Left cardiac atrium (tissue), 4 donors: ENCODE measurements at places on chromosomes 6 and 20. TPM values are rescaled to one million over a fixed set of nuclear protein-coding genes. Genes with fewer than 3 reads are reported as not detected.

GRCh38 chr6:85913001-85913400 lies 270.3 kb upstream of the SYNCRIP start:
- no peak for DNase-seq

- DNase-seq: no peak
Measured at GRCh38 chr6:44679438-44680201, 292.1 kb downstream of the CDC5L start.

DNA sequence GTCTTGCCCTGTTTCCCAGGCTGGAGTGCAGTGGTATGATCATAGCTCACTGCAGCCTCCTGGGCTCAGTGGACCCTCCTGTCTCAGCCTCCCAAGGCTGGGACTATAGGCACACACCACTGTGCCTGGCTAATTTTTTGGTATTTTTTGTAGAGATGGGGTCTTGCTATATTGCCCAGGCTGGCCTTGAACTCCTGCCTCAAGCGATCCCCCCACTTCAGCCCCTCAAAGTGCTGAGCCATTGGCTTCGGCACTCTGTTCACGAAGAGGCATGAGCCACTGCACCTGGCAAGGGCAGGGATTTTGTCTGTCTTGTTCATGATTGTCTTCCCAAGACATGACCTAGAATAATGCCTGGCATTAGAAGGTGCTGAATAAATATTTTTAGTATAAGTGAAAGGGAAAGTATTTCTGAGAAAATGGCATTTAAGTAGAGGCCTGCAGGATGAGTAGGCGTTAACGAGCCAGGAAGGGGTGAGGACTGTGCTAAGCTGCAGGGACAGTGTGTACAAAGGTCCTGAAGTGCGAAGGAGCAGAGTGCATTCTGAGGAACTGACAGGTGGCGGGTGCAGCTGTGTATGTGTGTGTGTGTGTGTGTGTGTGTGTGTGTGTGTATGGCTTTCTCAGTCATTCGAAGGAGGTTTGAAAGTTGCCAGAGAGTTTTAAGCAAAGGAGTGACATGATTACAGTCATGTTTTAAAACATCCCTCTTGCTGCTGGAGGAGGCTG lies 43.0 kb downstream of the VEGFA start:
- DNase-seq: no peak

GRCh38 chr6:74798302-74798701 lies 407.6 kb downstream of the COL12A1 start:
- no peak for DNase-seq

GRCh38 chr20:57759724-57760123 lies 49.9 kb upstream of the PMEPA1 start:
- DNase-seq: no peak

DNA sequence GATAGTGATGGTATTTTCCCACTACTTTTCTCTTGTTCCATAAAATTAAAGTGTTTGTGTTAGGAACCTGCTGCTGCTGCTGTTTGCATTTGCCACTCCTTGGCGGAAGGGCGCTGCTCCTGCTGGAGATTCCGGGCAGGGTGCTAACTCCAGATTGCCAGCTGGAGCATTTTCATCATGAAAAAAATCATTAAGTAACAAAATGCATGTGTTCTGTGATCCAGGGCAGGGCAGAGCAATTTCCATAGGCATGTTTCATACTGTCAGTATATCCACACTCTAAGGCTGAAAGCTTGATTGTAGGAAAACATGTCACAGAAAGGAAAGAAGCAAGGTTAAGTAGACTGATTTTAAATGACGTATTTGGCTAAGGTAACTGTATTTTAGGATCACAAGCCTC lies 24.0 kb downstream of the PBOV1 start:
- no peak for DNase-seq

GRCh38 chr6:41332241-41332640 lies 3.2 kb upstream of the NCR2 start:
- DNase-seq: no peak

- DNase-seq: no peak
Measured at GRCh38 chr20:52804497-52805295, 167.5 kb upstream of the TSHZ2 start.

- DNase-seq: no peak
Measured at GRCh38 chr6:53011979-53012378, 16.9 kb upstream of the GSTA4 start.

Gene METTL24
- 2.1 TPM for total RNA-seq

Gene ZSCAN23
- total RNA-seq: 1.1 TPM

Gene CLPSL1
- total RNA-seq: not detected

Gene CD93
- total RNA-seq: 102 TPM

Gene FAM209B
- total RNA-seq: not detected

Gene OVOL2
- total RNA-seq: not detected
